Esophagus mucosa (tissue), 1 donor: ENCODE measurements at places on chromosomes 5 and 9. TPM values are rescaled to one million over a fixed set of nuclear protein-coding genes. Genes with fewer than 3 reads are reported as not detected.

- ATAC-seq, result no peak
Measured at GRCh38 chr5:179470201-179470600, 80.2 kb upstream of the RUFY1 start.

DNA sequence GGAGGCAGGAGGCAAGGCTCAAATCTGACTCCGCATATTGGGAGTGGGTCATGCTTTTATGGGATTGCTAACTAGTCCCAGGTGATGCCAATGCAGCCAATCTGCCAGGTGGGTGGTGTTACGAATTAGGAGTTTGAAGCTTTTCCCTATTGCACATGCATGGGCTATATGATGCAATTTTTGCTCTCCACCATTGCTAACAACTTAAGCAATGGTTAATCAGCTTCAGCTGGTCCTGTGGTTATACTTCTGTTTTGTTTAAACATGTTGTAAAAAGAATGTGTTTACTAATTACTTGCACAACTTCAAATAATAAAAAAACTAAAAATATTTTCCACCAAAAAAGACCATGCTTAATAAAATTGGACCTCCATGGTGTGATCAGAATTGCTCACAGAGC, 55.7 kb downstream of the SHC3 start:
- no peak for ATAC-seq

GRCh38 chr9:1454616-1455347, 404.6 kb downstream of the DMRT2 start:
- no peak for ATAC-seq

- ATAC-seq, result peak; percentile 7
Measured at GRCh38 chr9:89311346-89312221, 589 bp downstream of the CKS2 start.

DNA sequence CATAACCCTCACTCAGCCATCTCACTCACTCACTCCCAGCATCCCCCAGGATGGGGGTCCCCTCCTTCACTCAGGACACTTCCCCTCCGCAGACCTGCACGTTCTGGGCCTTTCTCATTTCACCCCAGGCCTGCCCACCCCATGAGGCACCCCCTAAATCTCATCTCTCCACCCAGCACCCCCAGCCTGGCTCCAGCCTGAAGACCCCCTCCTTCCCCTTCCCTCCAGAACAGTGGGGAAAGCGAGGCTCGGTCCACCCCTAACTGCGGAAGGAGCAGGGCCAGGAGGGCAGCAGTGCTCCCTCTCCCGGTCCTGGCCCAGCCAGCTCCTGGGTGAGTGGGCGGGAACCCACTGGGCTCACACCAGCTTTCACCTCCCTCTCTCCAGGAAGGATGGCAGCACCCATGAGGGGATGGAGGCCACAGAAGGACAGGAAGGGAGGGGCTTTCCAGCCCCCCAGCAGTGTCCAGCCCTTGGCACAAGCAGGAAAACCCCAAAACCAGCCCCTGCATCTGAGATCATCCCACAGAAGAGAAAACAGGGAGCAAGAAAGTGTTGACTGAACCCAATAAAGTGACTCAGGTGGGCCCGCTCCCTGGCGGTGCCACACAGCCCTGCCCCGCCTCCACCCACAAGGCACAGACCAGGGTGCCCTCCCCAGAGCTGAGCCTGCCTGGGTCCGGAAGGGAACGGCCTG, 55.0 kb downstream of the LRSAM1 start:
- peak; percentile 2 for ATAC-seq

GRCh38 chr5:44401611-44402010, 12.4 kb upstream of the FGF10 start:
- ATAC-seq, result no peak

DNA sequence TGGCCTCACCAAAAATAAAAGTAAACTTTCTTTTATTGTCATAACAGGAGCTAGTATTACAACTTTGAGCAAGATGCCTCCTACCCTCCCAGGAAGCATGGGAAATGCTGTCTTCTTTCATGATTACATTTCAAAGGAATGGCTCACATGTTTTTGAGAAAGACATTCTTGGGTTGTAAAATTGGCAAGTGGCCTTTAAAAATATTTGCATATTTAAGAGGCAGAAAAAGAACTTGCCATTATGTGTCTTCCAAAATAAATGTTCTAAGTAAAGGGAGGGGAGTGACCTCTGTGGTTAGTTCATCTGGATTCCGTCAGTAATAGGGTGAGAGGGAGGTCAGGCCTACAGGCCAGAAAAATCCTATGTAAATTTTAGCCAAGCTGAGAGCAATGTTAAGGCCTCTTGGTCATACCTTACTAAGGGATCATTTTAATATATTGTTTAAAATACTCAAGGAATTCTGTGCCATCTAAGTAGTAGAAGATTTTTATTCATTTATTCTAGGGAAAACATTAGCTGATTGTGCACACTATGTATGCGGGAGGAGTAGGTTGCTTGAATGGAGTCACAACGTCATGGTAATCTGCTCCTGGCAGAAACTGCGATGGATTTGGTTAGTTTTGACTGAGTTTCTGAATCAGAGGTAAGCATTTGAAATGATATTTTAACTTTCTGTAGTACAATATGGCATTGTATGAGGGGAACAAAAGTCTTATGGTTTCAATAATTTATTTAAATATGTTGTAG, 1485.7 kb upstream of the CDH9 start:
- ATAC-seq, result no peak

- no peak for ATAC-seq
Measured at GRCh38 chr9:135123773-135124134, 36.3 kb downstream of the OLFM1 start.

DNA sequence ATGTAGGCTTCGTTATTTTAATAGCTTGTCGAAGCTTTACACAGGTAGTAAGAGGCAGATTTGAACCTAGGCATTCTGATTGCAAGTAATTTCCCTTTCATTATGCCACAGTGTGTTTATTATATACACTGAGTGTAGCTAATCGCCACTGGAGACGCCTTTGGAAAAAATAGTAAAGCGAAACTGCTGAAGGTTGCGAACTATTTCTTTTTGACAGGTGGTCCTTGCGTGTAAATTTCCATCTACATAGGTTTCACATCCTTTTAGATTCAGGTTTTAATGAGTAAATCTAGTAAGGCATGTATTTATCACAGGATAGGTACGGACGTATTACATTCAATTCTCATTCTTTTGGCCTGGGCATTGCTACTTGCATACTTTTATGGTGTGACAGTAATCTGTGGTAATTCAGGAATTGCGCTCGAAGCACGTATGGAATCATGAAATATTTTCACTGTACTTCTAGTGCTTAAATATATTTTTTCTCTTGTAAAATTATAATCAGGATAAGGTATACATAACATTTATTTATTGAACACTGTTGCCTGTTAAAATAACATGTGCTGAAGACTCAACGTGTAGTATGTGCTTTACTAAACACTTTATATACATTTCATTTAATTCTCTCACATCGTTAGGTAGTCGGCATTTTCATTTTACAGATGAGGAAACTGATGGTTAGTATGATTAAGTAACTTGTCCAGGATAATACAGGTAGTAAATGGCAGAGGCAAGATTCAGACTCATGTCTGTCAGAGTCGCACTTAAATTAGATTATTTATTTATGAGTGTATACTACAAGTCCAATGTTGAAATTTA, 1.8 kb downstream of the MARCHF6 start:
- ATAC-seq, result no peak

GRCh38 chr9:1440256-1440655, 390.1 kb downstream of the DMRT2 start:
- ATAC-seq, result no peak

- no peak for ATAC-seq
Measured at GRCh38 chr5:132214491-132214890, 13.2 kb downstream of the P4HA2 start.

DNA sequence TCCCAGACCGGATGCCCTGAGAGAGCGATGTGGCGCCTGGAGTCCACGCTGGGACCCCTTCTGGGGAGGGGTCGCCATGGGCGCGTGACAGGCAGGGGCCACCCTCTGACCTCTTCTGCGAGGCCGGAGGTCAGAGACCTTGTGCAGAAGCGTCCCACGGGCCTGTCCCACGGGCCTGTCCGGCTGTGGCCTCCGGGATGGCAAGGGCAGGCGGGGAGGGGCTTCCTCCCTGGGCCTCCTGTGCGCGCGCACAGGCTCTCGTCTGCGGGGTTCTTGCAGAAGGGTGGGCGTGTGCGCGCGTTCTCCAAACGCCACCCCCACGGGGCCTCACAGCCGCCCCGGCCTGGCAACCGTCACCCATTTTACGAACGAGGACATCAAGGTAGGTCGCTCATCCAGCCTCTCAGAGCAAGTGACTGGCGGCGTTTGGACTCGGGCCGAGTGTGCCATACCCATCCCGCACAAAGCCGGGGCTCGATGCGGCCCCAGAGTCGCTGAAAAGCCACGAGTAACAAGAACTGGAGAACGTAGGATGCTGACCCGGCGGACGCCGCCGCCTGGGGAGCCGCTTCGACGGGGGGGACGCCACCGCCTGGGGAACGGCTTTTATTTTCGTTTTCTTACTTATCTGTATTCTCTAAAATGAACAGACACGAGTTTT, 897 bp downstream of the AHRR start:
- no peak for ATAC-seq

GRCh38 chr5:121596882-121597281, 254.8 kb upstream of the FTMT start:
- no peak for ATAC-seq

CARTPT gene
- not detected for total RNA-seq

TAF11L10 gene
- total RNA-seq, result not detected

PCDHB11 gene
- total RNA-seq, result 0.44 TPM

PCDHB8 gene
- 0.40 TPM for total RNA-seq
